SHP77 (cell line): ENCODE measurements at places on chromosomes 13 and 19.
A peak's percentile ranks its signal among the peaks of the same experiment; 100 is the strongest.

DNA sequence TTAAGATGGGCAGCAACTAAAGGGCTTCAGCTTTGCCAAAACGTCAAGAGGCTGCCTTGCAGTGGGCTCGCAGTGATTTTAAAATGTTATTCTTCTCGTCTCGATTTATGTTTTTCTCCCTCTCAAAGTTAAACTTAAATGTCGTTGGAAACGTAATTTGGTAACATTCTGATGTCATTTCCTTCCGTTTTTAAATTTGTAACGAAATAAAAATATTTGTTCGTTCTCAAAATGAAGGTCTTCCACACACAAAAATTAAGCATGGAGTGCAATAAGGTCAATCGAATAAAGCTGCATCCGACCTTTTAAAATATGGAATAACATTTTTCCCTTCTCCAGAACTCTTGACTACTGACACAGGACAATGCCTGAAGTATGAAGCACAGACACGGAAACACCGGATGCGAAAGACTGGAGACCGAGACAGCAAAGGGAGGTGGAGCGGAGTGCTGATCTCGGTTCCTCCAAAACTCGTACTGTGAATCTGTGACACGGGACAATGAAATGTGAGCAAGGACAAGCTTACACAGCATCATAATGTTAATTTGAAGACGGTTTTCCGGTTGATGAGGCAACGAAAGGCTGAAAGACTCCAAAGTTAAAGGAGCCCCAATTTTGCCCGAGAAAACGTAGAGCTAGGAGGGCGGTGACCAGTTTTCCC, 850 bp downstream of the MTMR6 start:
- DNase-seq: no peak

GRCh38 chr13:24233351-24233901, 72.9 kb downstream of the SPATA13 start:
- no peak for DNase-seq

- DNase-seq: no peak
Observed at GRCh38 chr13:102873653-102874052, 27.8 kb downstream of the ERCC5 start.

DNA sequence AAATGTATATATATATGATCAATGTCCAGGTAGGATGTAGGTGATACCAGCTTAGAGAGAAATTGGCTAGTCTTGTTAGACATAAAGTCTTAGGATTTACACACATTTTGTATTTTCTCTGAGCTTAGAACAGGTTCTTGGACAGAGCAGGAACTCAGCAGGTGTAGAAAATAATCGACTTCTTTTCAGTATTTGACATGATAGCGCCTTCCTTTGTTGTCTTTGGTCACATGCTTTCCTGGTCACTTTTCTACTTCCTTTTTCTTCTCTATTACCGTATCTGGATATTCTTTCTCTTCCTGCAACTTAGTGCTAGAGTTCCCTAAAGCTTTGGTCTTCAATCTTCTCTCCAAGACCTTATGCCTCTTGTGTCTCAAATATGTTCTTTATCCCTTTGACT, 107.4 kb downstream of the LRCH1 start:
- no peak for DNase-seq

DNA sequence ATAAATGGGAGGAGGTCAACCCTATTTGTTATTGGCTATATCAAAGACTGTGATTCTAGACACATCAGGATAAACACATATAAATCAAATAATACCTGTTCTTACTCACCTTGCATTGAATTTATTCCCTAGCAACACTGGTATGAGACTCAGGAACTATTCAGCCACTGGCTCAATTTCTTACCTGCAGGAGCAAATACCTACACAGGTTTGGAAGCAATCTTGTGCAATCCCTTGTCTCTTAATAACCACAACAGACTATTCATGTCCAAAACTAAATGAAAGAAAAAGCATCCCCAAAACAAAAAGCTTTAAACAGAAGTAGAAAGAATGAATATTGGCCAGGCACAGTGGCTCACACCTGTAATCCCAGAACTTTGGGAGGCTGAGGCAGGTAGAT, 55.5 kb downstream of the TBC1D4 start:
- DNase-seq: no peak

- no peak for DNase-seq
Observed at GRCh38 chr19:10706990-10707389, 5.8 kb downstream of the QTRT1 start.

DNA sequence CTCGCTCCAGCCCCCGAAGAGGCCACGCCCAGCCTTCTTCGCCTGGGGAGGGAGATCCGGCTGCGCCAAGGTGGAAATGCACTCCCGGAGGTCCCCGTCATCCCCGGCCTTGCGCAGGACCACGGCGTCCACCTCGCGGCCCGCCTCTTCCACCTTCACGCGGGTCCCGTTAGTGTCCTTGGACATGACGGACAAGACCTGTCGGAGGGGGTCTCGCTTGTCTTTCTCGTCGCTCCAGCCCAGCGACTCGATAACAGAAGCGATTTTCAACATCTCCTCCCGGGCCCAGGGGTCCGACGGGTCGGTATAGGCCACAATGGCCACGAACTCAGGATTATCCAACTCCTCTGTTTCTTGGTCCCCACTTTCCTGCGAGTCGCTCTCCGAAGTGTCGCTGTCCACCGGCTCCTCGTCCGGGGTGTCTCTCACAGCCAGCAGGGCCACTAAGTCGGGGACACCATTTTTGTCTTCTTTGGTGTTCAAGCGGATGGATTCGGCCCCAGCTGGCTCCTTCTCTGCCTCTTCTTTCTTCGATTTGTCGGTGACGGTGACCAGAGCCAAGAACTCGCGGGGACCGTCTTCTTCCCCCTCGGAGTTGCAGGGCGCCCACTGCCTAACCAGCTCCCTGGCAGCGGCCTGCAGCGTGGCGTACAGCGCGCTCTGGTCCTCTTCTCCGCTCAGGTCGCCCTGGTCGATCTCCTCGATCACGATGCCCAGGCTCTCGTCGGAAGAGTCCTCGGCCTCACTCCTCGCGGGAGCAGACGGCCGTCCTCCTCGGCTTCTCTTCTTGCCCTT, 1.3 kb downstream of the PNMA8B start:
- no peak for DNase-seq

DNA sequence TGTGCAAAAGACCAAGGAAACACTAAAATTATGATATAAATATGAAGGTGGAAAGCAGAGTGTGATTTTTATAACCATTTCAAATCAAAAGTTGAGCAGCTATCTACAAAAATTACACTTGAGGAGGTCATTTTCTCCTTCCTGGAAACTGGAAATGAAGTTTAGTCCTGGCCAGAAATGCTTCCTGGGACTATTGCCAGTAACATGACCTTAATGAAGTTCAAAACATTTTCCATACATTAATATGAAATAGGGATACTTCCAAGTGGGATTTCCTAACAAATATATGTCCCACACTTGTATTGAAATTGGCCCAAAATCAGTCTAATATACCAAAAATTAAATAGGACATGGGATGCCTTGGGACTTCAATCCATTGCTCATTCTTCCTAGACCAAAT, 1556.8 kb upstream of the MIR17HG start:
- no peak for DNase-seq

DNA sequence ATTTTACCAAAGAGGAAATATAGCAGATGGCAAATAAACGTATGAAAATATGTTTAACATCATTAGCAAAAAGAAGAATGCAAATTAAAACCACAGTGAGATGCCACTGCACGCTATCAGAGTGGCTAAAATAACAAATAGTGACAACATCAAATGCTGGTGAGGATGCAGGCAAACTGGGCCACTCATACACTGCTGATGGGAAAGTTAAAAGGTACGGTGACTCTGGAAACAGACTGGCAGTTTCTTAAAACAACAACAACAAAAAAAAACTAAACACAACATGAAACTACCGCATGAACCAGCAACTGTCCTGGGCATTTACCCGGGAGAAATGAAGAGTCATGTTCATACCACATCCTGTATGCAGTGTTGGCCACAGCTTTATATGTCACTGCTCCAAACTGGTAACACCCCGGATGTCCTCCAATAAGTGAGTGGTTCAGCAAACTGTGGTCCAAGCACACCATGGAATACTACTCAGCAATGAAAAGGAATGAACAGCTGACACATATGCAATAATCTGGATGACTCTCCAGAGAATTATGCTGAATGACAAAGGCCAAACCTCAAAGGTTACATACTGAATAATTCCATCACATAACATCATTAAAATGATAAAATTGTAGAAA, 22.3 kb downstream of the EPS15L1 start:
- no peak for DNase-seq

- DNase-seq: no peak
Observed at GRCh38 chr19:38898788-38899446, 501 bp downstream of the SIRT2 start.

DNA sequence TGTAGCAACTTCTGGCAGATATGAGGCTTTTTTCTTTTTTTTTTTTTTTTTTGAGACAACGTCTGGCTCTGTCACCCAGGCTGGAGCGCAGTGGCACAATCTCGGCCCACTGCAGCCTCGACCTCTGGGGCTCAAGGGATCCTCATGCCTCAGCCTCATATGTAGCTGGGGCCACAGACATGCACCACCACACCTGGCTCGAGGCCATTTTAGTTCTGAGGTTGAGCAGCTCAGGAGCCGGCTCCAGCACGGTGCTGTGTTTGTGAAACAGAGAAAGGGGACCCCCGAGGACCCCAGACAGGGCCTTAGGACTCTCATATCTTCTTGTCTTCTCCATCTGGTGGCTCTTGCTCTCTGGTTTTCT, 3.4 kb upstream of the FLT3LG start:
- DNase-seq: no peak

DNA sequence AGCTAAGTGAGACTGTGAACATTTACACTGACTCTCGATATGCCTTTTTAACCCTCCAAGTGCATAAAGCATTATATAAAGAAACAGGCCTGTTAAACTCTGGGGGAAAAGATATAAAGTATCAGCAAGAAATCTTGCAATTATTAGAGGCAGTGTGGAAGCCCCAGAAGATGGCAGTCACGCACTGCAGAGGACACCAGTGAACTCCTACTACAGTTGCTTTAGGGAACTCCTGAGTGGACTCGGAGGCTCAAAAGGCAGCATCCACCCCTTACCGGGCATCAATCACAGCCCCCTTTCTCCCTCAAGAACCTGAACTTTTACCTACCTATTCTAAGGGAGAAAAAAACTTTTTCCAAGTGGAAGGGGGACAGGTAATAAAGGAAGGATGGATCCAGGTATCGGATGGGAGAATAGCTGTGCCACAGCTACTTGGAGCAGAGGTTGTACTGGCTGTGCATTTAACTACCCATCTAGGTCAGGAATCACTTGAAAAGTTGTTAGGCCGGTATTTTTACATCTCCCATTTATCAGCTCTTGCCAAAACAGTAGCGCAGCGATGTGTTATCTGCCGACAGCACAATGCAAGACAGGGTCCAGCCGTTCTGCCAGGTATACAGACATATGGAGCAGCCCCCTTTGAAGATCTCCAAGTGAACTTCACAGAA, 80.1 kb downstream of the ZNF486 start:
- DNase-seq: peak; percentile 9

DNA sequence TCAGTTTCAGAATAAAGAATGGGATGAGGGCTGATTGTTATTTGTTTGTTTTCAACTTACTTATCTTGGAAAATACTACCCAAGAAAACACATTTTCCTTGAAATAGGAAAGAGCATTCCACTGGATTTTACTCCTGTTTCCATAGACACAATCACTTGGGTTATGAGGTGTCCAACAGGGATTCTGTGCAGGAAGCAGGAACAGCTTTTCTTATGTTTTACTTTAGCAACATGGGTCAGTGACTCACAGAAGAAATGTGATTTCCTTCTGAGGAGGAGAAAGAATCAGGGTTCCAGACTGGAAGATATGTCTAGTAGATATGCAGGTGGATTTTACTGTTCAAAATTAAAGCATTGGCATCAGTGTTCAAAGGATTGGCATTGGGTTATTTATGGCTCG, 180.8 kb upstream of the GPC6 start:
- no peak for DNase-seq

GRCh38 chr19:45824041-45824471, 8.9 kb upstream of the RSPH6A start:
- peak; percentile 72 for DNase-seq

DNA sequence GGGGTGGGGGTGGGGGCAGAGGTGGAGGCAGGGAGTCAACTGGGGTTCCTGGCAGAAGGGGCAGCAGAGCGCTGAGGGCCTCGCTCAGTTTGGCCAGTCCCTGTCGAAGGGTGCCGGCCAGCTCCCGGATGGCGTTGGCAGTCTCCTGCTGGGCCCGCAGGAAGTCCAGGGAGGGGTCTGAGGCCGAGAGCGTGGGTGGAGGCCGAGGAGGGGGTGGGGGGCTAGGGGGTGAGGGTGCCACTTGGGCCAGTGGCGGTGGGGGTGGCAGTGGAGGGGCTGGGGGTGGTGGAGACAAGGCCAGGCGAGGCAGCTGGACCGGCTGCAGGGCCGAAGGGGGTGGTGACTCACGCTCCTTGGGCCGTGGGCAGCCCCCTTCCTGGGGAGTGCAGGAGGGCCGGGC, 4.9 kb upstream of the IRF2BP1 start:
- DNase-seq: no peak

DNA sequence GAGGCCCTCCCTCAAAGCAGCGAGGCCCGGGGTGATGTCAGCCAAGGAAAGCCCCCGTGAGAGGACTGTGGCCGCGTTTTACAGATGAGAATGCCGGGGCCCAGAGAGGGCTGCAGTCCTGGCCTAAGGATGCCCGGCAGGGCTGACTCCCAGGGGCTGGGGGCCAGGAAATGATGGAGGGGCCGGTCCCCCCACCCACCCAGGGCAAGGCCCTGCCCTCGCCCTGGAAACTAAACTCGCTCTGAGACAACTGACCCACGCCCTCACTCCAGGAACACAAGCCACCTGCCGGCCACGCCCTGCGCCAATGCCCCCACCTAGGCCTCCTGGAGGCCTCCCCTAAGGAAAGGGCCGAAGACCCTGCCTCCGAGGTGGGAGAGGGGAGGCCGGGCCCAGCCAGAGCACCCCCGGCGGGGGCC, 7.2 kb downstream of the ZBTB7A start:
- no peak for DNase-seq

DNA sequence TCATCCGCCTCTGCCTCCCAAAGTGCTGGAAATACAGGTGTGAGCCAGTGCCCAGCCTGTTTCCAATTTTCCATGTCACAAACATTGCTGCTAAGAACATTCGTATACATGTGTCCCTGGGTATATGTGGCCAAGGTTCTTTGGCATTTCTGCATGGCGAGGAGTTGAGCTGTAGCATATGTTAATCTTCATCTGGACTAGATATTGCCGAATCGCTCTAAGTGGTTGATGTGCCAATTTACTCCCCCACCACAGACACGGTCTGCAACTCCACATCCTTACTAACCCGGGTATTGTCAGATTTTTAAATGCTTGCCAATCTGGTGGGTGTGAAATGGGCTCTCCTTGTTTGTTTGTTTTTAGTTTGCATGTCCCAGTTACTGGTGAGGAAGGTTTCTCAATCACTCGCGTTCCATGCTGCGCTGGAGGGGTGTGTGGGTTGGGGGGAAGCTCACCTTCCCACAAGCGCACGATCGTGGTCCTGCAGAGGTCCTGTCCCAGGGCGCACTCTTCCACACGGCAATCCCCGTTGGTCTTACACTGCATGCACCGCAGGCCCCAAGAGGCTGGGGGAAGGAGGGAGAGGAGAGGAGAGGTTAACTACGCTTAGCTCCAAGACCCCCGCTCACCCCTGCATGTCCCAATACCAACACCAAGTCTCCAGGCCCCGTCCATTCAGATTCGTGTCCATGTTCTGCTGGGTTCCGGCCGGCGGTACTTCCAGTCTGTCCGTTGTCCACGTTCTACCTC, 2.7 kb downstream of the PLAUR start:
- DNase-seq: no peak

GRCh38 chr13:100029933-100030332, 48.3 kb downstream of the ZIC2 start:
- no peak for DNase-seq
